ENCODE measurements at places on chromosomes 12 and 14.

DNA sequence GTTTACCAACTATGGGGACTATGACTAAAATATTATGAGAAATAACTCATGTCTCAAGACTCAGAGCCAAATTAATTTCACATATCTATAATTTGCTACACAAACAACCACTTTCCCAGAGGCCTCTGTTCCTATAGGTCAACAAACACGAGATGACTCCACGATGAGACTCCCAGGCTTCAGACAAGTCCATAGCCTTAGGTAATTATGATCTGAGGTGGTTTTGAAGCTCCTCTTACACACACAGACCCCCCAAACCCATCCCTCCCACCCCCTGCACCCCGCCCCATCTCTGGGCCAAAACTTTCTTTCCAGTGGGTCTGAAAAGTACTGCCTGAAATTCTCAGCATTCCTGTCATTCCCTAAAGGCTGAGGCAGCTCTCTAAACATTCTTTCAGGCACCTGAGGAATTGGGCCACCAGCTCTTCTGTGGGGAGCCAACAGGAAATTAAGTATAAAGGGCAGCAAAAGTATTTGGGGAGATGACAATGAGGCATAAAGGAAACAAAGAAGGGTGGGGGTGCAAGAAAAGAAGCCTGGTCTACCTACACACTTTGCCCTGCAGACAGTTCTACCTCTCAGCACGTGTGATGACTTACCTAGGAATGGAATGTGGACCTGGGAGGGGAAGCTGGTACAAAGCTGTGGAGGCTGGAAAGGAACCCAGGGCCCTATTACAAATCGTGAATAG is 143.6 kb downstream of the PAWR start:
- DNase-seq = no peak

GRCh38 chr12:27966870-27967269 is 5.7 kb downstream of the PTHLH start:
- no peak for DNase-seq

- DNase-seq = peak; percentile 20
Observed at GRCh38 chr12:104790296-104791125, 167.6 kb downstream of the SLC41A2 start.

GRCh38 chr12:59115995-59116394 is 195.7 kb upstream of the LRIG3 start:
- DNase-seq = no peak

DNA sequence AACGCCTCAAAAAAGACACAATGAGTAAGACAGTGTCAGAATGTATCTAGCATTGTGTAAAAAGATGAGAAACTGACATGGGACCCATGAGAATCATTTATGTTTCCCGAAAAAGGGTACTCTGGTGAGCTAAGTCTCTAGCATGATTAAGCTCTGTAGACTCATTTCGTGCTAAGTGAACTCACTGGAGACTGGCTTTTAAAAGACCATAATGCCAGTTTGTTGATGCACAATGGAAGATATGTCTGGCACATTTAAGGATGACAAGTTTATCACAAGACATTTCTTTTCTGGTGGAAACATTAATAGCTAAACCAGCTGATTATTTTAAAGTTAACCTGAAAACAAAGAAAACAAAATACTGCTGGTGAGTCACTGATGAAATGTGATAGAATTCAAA is 233.5 kb downstream of the SLC2A13 start:
- no peak for DNase-seq

- no peak for DNase-seq
Observed at GRCh38 chr12:1479645-1480044, 114.7 kb downstream of the FBXL14 start.

DNA sequence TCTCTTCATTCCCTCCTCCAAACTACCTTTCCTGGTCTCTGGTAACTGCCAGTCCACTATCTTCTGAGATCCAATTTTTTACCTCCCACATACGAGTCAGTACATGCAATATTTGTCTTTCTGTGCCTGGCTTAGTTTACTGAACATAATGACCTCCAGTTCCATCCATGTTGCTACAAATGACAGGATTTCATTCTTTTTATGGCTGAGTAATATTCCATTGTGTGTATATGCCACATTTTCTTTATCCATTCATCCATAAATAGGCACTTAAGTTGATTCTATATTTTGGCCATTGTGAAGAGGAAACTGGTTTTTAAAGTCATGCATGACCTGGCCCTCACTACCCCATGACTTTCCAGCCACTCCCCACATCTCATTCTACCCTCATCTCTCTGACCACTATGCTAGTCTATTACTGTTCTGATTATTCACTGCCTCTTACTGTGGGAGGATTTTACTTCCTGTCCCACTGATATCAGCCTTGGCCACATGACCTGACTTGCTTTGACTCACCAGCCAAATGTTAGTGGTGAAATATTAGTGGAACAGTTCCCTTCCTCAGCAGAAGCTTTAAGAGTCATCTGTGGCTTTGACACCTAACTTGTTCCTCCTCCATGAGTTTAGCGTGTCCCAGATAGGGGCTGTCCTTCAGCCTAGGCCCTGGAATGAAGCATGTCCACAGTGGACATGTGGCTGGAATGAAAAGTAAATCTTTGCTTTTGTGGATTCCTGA is 52.2 kb downstream of the GOLGA5 start:
- DNase-seq = no peak

DNA sequence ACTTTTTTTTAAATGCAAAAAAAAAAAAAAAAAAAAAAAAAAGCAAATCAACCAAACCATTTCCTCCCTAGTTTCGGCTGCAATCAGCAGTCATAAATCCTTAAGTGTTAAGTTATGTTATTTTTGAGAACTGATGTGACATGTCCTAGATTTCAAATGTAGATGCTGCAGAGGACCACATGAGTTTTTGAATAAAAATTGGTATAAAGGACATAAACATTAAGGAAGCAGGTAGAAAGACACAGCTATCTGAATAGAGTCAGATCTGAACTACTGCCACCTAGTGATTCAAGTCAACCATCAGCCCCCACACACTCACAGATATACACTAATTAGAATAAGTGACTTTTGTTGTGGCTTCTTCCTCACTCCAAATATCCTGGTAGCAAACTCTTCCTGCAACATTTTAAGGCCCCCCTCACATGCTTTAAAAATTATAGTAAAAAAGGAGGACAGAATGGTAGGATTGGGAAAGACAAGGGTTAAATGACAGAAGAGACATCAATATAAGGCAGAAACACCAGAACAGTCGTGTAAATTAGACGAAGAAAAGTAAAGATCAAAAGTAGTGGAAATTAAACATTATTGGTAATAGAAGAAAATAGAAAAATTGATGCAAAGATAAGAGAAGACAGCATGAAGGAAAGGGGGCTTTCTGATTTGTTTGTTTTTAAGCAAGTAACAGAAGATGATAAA is 394.5 kb upstream of the ATP2B1 start:
- DNase-seq = no peak

- DNase-seq = no peak
Observed at GRCh38 chr12:57893431-57894353, 47.2 kb upstream of the CTDSP2 start.

- no peak for DNase-seq
Observed at GRCh38 chr14:88352698-88353097, 29.6 kb upstream of the KCNK10 start.

DNA sequence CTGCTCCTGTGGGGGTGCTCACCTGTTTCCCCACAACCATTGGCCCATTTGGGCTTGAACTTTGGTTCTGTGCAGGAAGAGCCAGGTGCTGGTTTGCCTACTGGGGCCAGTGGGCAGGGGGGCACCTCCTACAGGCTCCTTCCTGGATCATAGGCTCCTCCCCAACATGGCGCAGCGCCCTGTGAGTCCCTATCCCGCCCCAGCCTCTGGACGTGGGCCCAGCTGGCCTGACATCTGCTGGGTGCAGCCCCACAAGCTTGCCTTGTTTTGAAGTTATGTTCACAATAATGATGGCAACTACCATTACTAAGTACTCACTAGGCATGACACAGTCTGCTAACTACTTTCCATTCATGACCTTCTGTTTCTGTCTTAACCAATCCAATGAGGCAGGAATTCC is 147.8 kb downstream of the RBM19 start:
- no peak for DNase-seq

DNA sequence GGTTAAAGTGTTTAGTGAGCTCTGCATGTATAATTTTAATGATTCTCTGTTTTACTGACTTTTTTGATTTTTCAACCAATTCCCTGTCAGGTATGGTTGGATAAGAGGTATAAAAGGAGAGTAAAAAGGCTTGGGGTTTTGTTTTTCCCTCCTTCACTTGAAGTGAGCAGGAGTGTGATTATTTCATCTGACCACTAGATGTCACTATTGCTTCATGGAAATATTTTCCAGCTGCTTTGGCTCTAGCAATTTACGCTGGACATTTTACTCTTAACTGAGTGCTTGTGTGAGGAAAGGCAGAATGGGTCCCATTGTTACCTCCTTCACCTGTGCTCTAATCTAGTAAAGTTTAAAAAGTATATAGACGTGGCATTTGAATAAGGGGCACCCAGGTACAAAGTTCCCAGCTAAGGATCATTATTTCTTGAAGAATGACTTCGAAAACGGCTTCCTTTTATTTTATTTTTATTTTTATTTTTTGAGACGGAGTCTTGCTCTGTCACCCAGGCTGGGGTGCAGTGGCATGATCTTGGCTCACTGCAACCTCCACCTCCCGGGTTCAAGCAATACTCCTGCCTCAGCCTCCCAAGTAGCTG is 66.5 kb downstream of the TBC1D30 start:
- no peak for DNase-seq

DNA sequence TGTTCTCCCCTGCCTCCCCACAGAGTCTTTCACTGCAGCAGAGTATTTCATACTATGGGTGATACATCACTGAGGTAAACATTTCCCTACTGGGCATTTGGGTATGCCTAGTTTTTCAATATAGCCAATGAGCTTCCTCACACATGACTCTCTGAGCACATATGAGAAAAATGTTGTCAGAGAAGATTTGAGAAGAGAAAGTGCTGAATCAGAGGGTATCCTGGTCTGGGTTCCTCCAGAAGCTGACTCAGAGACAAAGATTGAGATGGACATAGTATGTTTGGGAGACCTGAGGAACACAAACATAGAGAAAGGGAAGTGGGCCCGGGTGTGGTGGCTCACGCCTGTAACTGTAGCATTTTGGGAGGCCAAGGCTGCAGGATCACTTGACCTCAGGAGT is 12.6 kb downstream of the SLC8B1 start:
- DNase-seq = no peak

- DNase-seq = no peak
Observed at GRCh38 chr12:112808156-112808555, 16.6 kb downstream of the RPH3A start.

- no peak for DNase-seq
Observed at GRCh38 chr12:34339922-34340321, 317.6 kb downstream of the ALG10 start.

GRCh38 chr14:24130380-24130716 is at the start of gene FITM1:
FITM1 (plus strand) TSS chr14:24130659; CDS start chr14:24131564, 905 bp downstream.
- no peak for DNase-seq

- DNase-seq = no peak
Observed at GRCh38 chr14:33636716-33637115, 314.2 kb downstream of the EGLN3 start.

DNA sequence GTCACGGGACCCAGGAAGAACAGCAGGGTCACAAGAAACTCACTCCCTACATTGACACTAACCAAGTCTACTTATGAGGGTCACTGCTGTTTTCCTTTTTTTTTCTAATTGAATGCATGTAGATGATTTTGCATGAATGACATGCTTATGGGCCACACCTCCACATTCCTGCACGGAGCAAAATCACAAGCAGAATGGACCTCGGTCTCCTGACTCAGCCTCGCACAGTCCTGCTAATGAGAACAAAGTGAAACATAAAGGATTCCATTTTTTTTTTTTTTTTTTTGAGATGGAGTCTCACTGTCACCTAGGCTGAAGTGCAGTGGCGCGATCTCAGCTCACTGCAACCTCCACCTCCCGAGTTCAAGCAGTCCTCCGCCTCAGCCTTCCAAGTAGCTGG is 12.3 kb downstream of the SCARB1 start:
- no peak for DNase-seq

GRCh38 chr14:56862836-56863235 is 52.6 kb upstream of the OTX2 start:
- no peak for DNase-seq

DNA sequence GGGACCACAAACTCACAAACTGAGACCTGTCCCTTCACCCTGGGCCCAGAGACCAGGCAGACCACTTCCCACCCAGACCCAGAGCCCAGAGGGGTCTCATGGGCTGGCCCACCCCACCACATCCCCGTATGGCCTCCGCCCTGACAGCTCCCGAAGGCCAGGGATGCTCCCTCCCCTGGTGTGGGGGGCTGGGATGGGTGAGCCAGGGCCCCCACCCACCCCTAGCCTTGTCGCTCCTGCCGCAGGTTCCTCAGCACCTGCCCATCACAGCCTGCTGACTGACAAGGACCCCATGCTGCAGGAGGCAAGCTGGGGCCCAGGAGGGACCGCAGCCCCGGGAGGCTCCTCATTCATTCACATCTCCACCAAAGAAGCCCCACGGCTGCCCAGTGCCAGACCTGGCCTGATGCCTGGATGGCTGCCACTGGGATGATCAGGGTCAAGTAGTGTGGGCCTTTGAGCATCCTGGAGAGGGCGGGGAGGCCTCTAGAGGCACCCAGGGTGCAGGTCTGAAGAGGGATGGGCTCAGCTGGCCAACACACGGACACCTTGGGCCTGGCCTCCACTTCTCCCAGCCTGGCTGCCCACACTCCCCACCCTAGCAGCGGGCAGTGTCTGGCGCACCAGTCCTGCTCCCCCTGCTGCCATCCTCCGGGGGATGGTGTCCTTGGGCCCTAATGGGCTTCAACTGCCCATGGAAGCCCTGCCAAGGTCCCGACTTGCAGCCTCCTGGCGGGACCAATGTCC is 24.7 kb upstream of the GPR132 start:
- no peak for DNase-seq

- DNase-seq = no peak
Observed at GRCh38 chr12:8781381-8782127, 40.9 kb upstream of the A2ML1 start.
